Activated T-cell treated with anti-CD3 and anti-CD28 coated beads, Interleukin-2, amount 50 U/mL, for 72 hours (primary cell): ENCODE measurements at places on chromosomes 1 and 21. TPM values are rescaled to one million over a fixed set of nuclear protein-coding genes. Genes with fewer than 3 reads are reported as not detected.

The FCGR3A gene
- 0.38 TPM for total RNA-seq

The TP73 gene
- total RNA-seq = 0.65 TPM

The NAV1 gene
- 6.3 TPM for total RNA-seq

The SLC44A5 gene
- total RNA-seq = not detected

The C1orf116 gene
- 0.12 TPM for total RNA-seq

The KRTAP21-2 gene
- total RNA-seq = not detected

The SLAMF9 gene
- not detected for total RNA-seq

The CIART gene
- total RNA-seq = 2.4 TPM

The LY9 gene
- 7.6 TPM for total RNA-seq

The TMEM269 gene
- total RNA-seq = 1.9 TPM

The ARHGEF19 gene
- 9.9 TPM for total RNA-seq

The PGLYRP3 gene
- total RNA-seq = not detected

The PUM1 gene
- total RNA-seq = 100 TPM

The BTBD19 gene
- total RNA-seq = 16.8 TPM

The SPRR1B gene
- total RNA-seq = not detected

The SHISA4 gene
- total RNA-seq = 0.97 TPM

The KRTAP19-3 gene
- not detected for total RNA-seq

The NR0B2 gene
- not detected for total RNA-seq

The LZIC gene
- total RNA-seq = 24.5 TPM

The IL6R gene
- 5.7 TPM for total RNA-seq

The PKN2 gene
- 28.1 TPM for total RNA-seq

The EXO1 gene
- 56.2 TPM for total RNA-seq

The CNKSR1 gene
- total RNA-seq = 5.0 TPM

The GPR3 gene
- 0.91 TPM for total RNA-seq

The CYP4X1 gene
- total RNA-seq = not detected

The PLA2G2F gene
- total RNA-seq = not detected

The KRTAP13-2 gene
- total RNA-seq = not detected

The SPATA46 gene
- not detected for total RNA-seq

The IKBKE gene
- 21.1 TPM for total RNA-seq
